ENCODE measurements at places on chromosomes 1 and 21. TPM values are rescaled to one million over a fixed set of nuclear protein-coding genes. Genes with fewer than 3 reads are reported as not detected.

GRCh38 chr1:67489643-67490042, 59.4 kb upstream of the SERBP1 start:
- peak; percentile 79 for DNase-seq

- DNase-seq = peak; percentile 33
These were observed 93.9 kb downstream of the DDAH1 start for GRCh38 chr1:85371021-85371420.

GRCh38 chr1:1917995-1918900, 831 bp downstream of the TMEM52 start:
- DNase-seq = no peak

Gene CLEC20A
- total RNA-seq = 0.09 TPM

Gene DENND2C
- 2.9 TPM for total RNA-seq

Gene SEC16B
- total RNA-seq = 4.4 TPM

DNA sequence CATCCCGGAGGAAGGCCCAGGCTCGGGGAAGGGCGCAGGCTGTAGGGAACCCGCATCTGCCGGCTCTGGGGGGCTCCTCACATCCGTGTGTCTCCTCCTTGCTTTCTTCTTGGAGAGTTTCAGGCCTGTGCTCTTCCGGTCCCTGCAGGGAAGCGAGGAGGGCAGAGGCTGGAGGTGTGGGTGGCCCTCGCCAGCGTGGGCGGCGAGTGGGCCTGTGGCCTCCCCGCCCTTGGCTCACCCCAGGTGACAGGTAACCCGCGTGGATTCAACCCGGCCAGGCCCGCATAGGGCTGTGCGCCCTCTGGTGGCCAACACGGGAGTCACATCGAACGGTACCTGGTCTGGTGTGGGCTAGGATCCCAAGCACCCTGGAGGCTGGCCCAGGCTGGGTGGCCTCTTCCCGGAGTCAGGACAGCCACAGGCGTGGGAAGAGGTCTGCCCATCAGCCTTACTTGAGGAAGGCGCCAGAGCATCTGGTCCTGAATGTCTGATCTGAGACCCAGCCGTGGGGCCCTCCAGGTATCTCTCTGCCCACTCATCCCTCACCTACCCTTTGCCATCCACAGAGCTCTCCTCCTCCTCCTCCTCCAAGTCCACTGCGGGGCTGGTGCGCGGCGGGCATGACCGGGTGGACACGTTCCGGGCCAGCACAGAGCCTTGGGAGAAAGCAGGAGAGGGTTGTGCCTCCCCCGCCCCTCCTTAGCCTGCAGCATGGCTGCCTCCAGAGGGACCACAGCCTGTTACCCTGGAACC, 9.6 kb upstream of the TNFRSF25 start:
- DNase-seq = peak; percentile 66

Gene HSD11B1
- total RNA-seq = not detected

Gene FAM72D
- total RNA-seq = 1.3 TPM

Gene PLXNA2
- 95.8 TPM for total RNA-seq

DNA sequence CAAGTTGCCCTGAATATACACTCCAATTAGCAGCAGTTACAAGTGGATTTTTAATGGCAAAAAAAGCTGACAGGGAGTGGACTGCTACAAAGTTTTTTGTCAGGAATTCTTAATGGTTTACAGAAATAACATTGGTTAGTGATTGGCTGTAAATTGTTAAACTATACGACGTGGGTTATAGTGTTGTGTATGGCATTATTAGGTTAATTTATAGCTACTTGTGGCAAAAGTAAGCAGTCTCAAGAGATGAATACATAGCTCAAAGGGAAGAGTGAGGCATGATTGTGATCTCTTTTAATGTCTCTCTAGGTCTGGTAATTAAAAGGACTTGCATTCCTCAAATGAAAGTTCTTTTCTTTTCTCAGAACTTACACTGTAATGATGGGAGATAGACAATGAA, 75.8 kb upstream of the CD1D start:
- no peak for DNase-seq

All from dermis blood vessel endothelial cell (primary cell).